NCI-H226 (cell line): ENCODE measurements at places on chromosomes 11 and 22.

DNA sequence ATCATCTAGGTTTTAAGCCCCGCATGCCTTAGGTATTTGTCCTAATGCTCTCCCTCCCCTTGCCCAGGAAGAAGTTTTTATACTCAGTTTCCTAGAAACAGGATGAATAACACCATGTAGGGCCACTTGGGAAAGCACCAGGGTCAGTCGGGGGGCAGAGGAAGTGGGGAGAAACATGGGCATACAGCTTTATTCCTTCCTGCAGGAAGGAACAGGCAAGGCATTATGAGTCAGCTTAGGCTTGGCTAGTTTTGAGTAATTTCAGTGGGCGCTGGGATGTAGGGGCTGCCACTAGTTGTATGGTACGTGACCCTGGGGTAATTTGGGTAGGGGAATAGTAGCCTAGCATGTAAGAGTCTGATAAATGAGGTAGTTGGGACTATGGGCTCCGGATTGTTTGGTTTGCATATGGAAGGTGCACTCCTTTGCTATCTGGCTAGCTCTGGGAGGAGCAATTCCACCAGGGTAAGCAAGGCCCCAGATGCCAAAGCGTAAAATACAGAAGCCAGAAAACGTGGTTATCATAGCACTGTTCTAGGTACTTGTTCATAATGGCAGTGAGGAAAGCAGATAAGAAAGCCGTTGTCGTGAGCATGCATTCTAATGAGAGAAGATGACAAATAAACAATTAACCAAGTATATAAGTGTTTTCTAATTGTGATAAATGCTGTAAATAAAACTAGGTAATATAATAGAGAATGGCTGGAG lies 24.8 kb downstream of the ACER3 start:
- peak; percentile 93 for DNase-seq

DNA sequence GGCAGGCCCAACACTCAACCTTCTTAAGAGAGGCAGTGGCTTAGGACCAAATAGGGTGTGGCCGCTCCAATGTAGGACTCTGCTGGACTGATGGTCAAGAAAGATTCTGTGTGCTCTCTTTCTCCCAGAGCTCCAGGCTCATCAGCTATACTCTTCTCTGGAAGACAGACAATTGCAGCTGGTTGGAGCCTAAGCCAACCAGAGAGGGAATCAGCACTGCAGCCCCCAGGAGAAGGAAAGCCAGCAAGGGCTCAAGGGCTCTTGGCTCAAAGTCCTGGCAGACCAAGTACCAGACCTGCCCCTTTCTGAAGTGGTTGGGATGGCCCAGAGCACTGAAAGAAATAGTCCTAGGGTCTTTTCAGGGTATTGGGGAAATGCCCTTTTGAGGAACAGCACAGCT lies 1077.3 kb downstream of the NTM start:
- DNase-seq: no peak

GRCh38 chr22:50544746-50545253 lies 899 bp upstream of the KLHDC7B start:
- DNase-seq: peak; percentile 63

DNA sequence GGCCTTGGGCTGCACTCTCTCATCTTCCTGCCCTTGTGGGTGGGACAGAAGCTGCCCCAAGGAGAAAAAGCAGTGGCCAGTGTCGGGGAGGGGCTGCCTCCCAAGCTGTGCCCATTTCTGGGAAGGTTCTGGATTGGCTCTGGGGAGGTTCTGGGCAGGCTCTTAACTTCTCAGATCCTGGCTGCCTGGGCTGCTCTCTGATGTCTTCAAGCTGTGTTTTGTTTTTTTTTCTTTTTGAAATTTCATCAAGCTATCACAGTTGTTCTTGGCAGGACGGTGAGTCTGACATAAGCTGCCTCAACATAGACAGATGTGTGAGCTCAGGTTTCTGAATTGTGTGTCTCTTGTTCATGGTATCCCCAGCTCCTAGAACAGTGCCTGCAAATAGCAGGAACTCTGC lies 1032.0 kb downstream of the BRD1 start:
- no peak for DNase-seq

DNA sequence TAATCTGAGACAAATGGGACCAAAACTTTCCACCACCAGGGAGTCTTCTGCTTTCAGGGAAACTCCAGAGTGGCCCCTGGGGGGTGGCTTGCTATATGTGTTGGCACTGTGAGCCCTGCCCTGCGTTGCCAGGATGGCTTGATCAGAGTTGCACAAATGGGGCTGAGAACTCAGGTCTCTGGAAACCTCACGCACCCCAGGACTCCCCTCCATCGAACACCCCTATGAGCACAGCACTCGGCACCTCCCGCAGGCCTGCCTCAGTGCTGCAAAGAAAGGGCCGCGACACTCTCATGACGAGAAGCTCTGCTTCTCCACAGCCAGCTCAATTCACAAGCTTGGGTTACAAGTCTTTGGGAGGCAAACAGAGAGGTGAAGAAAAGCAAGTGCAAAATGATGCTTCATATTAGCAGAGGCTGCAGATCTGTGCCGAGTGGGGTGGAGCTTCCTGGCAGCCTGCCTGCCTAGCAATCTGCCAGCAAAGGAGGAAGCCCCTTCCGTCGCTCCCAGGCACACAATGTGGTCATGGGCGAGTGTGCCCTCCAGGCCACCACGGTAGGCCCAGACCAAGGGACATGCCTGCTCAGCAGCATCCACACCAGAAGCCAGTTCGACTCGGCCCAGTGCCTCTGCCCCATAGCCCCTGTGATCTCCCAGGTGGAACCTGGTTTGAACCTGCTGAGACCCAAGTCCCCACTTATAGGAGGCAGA lies 55.7 kb downstream of the MYH9 start:
- DNase-seq: no peak

GRCh38 chr22:41681616-41682015 lies 7.1 kb downstream of the SNU13 start:
- no peak for DNase-seq

- DNase-seq: peak; percentile 80
Observed at GRCh38 chr11:19199771-19200170, 2.0 kb downstream of the CSRP3 start.

- no peak for DNase-seq
Observed at GRCh38 chr11:30282289-30282631, 40.6 kb upstream of the ARL14EP start.

DNA sequence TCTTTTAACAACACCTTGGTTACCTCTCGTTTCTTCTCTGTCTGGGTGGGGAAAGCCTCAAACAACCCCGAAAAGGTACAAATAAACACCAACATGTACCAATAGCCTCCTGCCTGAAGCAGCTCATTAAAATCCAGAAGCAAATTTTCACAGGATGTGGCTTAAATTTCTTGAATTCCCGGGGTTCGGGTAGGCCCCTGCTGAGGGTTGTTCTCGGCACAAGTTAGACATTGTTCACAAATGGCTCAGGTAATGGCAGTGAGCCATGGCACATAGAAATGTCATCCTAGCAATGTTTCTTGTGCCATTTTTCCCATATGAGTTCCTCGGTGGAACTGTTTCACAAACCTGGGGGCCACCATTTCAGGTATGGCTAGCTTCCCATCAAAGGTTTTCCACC lies 19.7 kb upstream of the GLYATL1 start:
- no peak for DNase-seq

- no peak for DNase-seq
Observed at GRCh38 chr11:104781719-104782376, 116.4 kb downstream of the CASP12 start.

GRCh38 chr22:25564979-25565677 lies 653 bp downstream of the GRK3 start:
- DNase-seq: no peak

DNA sequence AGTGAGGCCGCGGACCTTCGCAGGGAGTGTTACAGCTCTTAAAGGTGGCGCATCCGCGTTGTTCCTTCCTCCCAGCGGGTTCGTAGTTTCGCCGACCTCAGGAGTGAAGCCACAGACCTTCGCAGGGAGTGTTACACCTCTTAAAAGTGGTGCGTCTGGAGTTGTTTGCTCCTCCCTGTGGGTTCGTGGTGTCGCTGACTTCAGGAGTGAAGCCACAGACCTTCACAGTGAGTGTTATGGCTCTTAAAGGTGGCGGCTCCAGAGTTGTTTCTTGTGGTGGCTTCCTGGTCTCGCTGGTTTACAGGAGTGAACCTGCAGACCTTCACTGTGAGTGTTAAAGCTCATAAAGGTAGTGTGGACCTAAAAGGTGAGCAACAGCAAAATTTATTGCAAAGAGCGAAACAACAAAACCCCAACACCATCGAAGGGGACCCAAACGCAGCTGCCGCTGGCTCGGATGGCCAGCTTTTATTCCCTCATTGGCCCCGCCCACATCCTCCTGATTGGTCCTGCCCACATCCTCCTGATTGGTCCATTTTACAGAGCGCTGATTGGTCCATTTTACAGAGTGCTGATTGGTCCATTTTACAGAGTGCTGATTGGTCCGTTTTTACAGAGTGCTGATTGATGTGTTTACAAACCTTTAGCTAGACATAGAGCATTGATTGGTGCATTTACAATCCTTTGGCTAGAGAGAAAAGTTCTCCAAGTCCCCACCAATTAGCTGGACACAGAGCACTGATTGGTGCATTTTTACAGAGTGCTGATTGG lies 1.2 kb upstream of the TMEM45B start:
- DNase-seq: no peak

DNA sequence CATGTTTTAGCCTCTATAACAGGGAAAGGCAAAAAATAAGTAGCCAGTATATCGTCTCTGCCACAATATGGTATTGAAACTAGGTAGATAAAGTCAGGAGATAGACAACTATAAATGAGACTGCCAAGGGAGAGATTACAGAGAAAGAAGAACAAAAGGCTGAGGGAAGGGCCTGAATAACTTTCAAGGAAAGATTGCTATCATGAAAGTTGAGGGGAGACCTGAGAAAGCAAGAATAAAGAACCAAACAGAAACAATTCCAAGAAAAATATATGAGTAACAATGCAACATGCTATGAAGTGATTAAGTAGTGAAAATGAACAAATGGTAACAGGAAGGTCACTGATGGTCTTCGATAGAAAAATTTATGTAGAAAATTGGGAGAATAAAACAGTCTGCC lies 690.1 kb downstream of the METTL15 start:
- no peak for DNase-seq

DNA sequence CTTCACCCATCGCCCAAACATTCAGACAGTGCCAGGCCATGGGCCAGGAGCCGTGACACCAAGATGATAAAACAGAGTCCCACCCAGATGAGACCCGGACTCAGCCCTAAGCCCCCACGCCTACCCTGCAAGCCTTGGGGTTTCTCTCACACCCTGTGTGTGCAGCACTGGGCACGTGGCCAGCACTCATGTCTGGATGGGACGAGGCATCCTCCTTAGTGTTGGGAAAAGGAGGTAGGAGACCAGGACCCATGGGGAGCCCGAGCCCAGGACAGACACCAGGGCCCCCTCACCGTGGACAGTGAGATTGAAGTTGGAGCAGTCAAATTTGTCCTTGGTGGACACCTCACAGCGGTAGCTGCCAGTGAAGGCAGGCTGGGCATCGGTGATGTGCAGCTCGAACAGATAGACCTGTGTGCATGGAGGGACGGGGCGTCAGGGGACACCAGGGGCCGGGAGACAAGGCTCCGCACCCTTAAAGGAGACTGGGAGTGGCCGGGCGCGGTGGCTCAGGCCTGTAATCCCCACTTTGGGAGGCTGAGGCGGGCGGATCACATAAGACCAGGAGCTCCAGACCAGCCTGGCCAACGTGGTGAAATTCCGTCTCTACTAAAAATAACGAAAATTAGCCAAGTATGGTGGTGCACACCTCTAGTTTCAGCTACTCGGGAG lies 4.2 kb downstream of the MYBPC3 start:
- DNase-seq: no peak

DNA sequence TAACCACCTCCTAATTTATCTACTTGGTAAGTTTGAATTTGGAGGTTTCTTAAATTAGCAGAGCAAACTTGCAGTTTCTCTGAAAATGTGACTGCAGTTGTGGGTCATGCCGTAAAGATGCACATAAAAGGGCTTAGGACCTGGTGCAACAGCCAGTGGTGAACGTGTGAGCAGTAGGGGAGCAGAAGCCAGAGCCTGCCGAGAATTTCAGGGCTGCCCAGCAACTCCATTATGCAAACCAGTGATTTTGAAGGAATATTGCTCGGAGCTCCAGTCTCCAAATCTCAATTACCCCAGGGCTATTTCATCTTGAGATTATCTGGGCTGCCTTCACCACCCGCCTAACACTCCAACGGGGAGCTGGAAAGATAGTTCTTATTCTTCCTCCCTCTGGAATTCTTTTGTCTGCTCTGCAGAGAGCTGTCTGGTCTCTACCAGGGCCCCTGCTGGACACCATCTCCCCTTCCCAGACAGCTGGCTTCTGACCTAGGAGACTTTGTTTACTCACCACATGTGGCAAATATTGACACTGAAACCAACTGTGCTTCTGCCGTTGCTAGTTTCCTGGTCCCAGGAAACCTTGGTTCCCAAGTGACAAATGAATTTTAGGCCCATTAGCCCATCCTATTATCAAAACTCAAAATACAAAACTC lies 93.9 kb downstream of the DSCAML1 start:
- DNase-seq: no peak

GRCh38 chr11:95182397-95182796 lies 48.6 kb downstream of the SESN3 start:
- DNase-seq: no peak

GRCh38 chr11:44824300-44824704 lies 97.5 kb downstream of the TSPAN18 start:
- DNase-seq: no peak

- peak; percentile 12 for DNase-seq
Observed at GRCh38 chr11:120622189-120622875, 110.8 kb downstream of the GRIK4 start.

DNA sequence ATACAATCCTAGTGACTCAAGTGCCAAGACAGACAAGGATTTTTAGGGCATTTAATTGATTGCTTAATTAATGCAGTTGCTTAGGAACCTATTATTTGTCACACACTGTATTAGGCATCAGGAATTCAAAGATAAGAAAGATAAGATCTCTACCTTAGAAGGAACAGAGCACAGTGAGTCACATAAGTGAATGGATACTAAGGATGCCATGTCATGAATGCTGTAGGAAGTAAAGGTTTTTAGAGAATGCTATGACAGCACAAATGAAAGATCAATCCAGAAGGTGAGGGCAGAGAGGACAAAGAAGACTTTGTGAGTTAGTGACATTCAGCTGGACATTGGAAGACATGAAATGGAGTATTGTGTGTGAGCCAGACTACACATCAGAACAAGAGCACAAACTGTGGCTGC lies 147.9 kb upstream of the DDI1 start:
- no peak for DNase-seq

DNA sequence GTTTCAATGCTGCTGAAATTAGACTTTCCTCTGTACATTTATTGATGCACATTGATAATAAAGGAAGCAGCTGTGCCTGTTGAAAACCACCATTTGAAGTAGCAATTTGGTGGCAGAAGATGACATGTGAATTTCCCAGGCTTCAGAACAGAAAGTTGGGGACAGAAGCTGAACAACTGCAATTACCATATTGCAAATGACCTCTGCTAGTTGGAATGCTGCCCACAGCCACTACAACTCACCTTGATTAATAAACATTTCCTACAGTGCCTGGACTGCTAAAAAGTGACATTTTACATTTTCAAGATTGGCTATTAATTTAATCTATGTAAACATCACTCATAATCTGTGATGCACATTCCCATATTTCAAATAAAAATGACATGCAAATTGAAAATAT lies 208.6 kb downstream of the LUZP2 start:
- DNase-seq: no peak
